ENCODE measurements at places on chromosomes 2 and 18. TPM values are rescaled to one million over a fixed set of nuclear protein-coding genes. Genes with fewer than 3 reads are reported as not detected.

DNA sequence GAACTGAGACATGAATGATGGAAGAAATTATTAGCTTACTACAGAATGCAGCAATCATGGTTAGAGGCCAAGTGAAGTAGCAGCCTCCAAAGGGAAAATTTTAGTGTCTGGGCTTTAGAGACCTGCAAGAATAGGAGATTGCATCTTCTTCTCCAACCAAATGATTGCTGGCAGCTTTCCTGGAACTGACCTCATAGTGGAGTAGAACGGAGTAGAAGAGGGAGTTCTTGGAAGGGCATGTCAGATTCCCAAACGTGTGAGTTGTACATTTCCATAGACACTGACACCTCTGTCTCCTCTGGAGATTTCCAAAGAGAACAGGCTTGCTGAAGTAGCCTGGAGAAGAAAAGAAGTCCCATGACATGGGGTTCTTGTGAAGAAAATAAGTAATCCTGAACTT is 169.8 kb upstream of the ERBB4 start:
- ATAC-seq: no peak

DNA sequence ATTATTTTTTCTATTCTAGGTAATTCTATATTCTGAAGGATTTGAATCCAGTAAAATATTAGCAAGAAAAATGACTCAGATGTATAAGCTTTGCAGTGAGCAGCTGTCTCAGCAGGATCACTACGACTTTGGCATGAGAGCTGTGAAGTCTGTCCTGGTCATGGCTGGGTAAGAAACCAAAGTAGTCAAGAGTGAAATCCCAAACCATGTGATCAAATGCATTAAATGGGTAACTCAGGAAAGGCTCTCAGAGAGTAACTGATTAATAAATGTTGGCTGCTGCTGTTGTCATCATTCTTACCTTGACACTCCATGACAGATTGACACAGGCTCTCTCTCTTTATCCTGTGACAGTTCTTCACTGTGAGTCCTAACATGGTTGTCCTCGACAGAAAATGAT is 124.1 kb downstream of the DNAH6 start:
- no peak for ATAC-seq

Gene BOLL
- total RNA-seq: not detected

- ATAC-seq: no peak
Observed at GRCh38 chr18:45221363-45221762, 393.9 kb upstream of the SLC14A2 start.

Gene ABCG8
- not detected for total RNA-seq

Gene RNF152
- total RNA-seq: 7.7 TPM

Gene LTBP1
- 33.8 TPM for total RNA-seq

GRCh38 chr2:29525921-29526320 is 395.5 kb downstream of the ALK start:
- no peak for ATAC-seq

DNA sequence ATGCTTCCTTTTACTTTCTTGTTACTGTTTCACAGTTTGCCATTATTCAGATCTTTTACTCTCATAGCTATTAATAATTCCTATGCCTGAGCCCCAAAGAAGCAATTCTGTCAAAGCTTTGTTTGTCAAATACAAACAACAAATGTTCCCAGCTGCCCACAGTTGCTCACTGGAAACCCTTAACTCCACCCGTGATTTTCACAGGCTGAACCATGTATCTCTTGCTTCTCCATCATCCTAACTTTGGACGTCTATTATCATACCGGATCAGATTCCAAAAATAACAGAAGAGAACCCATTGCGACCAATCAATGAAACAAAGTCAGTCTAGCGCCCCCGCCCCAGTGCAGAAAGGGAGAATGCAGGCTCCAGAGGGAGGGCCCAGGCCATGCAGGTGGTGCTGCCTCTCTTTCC is 24.2 kb downstream of the COLEC12 start:
- ATAC-seq: no peak

Gene PAX8
- 6.1 TPM for total RNA-seq

Gene KCNG3
- 0.12 TPM for total RNA-seq

DNA sequence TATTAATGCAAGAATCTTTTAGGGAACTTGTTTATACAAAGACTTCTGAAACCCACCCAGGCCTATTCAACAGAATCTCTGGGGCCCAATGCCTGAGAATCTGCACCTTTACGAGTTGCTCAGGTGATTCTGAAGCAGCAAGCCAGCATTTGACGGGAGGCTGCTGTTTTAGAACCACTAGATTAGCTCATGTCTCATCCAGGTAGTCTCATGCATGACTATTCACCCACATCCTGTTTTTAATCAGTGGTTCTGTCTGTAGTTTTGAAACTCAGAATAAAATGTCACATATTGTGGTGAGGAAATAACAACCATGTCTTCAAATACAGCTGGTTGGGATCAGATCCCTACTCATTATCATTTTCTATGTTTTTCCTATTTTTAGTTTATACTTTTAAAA is 39.5 kb downstream of the CYTIP start:
- ATAC-seq: peak; percentile 81
